CD8-positive, alpha-beta T cell (primary cell): ENCODE measurements at places on chromosomes 5 and 9. TPM values are rescaled to one million over a fixed set of nuclear protein-coding genes. Genes with fewer than 3 reads are reported as not detected.

The SH3RF2 gene
- not detected for total RNA-seq

The TEX48 gene
- not detected for total RNA-seq

The KIF24 gene
- 0.08 TPM for total RNA-seq

The DNAJC25 gene
- 7.2 TPM for total RNA-seq
